ENCODE measurements at places on chromosomes 4 and X.

- no peak for DNase-seq
These were observed 104.4 kb downstream of the PJA1 start for GRCh38 chrX:69060631-69061408.

DNA sequence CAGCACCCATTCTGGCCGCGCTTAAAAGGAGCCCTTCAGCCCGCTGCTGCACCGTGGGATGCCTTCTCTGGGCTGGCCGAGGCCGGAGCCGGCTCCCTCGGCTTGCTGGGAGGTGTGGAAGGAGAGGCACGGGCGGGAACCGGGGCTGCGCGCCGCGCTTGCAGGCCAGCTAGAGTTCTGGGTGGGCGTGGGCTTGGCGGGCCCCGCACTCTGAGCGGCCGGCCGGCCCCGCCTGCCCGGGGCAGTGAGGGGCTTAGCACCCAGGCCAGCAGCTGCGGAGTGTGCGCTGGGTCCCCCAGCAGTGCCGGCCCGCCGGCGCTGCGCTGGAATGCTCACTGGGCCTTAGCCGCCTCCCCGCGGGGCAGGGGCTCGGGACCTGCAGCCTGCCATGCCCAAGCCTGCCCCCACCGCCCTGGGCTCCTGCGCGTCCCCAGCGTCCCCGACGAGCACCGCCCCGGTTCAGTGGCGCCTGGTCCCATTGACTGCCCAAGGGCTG lies 111.3 kb downstream of the PCDH18 start:
- DNase-seq, result no peak

GRCh38 chr4:42280327-42281095 lies 116.8 kb upstream of the SHISA3 start:
- no peak for DNase-seq

- no peak for DNase-seq
These were observed 3.1 kb downstream of the JADE1 start for GRCh38 chr4:128812442-128813235.

GRCh38 chr4:57110640-57111511 lies 691 bp upstream of the IGFBP7 start:
- peak; percentile 12 for DNase-seq

All from GM06990 (cell line).